ENCODE measurements at places on chromosomes 12 and 14. TPM values are rescaled to one million over a fixed set of nuclear protein-coding genes. Genes with fewer than 3 reads are reported as not detected.

DNA sequence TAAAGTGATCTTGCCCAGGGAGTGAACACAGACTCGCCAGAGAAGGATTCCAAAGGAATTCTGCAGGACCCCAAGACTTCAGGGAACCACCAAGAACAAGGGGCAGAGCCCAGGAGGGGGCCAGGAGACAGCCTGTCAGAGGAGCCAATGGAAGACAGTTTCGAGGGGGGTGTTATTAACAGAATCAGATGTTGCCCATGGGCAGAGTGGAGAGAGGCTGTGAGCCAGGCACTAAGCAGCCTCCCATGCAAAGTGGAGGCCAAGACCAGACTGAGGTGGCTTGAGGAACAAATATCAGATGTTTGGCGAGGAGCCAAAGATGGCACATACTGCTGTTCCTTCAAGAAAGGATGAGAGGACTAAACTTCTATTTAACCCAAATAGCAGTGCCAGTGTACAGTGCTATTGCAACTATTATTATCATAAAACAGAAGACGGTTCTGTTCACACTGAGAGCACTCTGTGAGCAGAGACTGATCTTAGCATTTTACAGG, 12.6 kb downstream of the APPL2 start:
- peak; percentile 24 for DNase-seq

GRCh38 chr14:103155010-103155409, 31.7 kb downstream of the TNFAIP2 start:
- DNase-seq, result peak; percentile 73

GRCh38 chr12:130485291-130486145, 147.8 kb downstream of the PIWIL1 start:
- no peak for DNase-seq

DNA sequence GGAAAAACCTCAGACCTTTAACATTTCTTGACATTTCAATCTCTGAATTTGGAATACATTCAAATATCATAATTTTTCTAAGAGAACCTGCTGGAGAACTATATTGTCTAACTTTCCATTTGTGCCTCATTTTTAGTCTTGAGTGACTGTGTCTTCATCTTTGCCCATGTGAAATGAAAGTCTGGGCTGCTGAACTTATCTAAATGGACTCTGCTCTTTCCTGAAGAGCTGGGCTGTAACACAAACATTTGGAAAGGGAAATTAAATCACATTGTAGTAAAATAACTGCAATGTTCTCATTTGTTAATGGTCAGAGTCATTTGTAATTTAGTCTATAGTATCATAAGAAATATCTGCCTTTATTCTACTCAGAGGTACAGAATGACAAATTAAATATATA, 373.1 kb downstream of the LRIG3 start:
- DNase-seq, result no peak

The PPP1R1A gene
- 0.22 TPM for total RNA-seq

The TSPAN11 gene
- total RNA-seq, result 8.9 TPM

DNA sequence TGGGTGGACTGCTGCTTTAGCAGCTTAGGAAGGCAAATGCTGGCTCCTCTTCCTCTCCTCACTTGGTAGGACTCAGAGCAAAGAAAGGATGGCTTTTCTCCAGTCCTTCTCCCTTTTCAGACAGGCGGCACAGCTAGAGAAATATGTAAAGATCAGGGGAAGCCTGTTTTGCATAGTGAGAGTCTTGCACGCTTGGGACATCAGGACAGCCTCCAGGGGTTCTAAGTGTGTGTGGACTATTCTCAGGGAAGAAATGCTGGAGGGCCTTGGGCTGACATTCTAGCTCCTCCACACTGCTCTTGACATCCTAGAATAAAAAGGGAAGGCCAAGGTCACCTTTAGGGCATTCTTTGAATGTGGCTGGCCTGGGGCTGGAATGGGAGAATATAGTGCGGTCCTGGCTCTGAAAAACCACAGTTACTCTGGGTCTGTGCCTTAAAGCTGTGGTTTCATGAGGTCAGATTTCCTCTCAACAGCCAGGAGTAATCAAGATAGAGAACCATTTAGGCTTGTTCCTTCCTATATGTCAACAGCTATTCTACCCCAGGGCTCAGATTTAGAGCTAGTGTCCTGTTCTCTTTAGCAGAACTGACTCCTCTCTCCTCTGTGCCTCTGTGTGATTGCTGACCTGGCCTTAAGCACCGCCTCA, 24.3 kb downstream of the CMA1 start:
- no peak for DNase-seq

The ENDOU gene
- total RNA-seq, result not detected

The REP15 gene
- 2.0 TPM for total RNA-seq

DNA sequence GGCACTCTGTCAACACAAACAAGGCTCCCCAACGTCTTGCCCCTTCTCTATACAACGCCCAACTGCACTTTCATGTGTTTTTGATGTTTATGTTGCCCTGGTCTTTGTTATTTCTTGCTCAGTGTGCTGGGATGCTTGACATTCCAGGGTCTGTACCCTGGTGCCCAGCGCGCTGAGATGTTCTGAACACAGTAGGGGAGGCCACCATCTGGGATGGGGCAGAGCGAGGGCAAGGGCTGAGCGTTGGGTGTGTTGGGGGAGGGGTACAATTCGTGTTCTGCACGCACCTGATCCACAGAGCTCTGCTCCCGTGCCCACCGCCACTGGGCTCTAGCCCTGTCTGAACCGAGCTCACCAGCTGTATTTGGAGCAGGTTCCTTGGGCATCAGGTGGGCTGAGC, 52.9 kb downstream of the ISCA2 start:
- no peak for DNase-seq

The TSHR gene
- total RNA-seq, result not detected

The NR1H4 gene
- total RNA-seq, result 0.09 TPM

GRCh38 chr14:30389877-30390385, 169.0 kb upstream of the G2E3 start:
- no peak for DNase-seq

GRCh38 chr12:87332987-87333726, 696.0 kb downstream of the C12orf50 start:
- DNase-seq, result no peak

DNA sequence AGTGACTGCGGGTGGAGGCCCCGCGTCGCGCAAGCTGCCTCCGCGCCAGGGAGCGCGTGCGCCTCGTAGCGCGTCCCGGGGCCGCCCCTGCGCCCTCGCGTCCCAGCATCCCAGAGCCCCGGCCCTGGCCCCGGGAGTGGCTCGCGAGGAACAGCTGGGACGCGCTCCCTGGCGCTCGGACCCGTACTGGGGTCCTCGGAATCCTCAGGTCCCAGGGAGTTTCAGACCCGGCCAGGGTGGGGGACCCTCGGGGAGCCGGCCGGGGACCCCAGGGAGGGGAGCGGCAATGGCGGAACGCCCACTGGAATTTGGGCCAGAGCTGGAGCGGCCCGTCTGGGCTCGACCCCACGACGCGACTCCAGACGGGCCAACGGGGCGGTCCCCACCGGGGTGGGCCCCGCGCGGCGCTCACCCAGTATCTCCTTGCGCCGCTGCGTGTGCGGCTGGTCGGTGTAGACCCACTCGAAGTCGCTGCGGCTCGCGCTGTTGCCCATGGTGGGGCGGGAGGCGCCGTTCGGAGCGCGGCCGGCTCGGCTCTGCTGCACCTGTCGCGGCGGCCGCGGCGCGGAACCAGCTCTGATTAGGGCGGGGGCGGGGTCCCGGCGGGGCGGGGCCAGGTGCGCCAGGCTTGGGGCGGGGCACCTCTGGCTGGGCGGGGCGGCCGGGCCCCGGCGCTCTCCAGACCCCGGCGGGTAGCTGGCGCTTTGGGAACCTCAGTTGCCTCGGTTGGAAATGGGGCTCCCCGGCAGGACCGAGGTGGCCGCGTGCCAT, at the start of gene DEGS2:
Gene DEGS2, minus strand, starts transcription at position 552 of the 771 bp plus-strand sequence. Its CDS starts 58 bp downstream, at position 494.
- DNase-seq, result peak; percentile 94

The C12orf56 gene
- not detected for total RNA-seq

The MYF5 gene
- not detected for total RNA-seq

- DNase-seq, result no peak
These were observed 913.6 kb downstream of the GALC start for GRCh38 chr14:87079416-87079815.

DNA sequence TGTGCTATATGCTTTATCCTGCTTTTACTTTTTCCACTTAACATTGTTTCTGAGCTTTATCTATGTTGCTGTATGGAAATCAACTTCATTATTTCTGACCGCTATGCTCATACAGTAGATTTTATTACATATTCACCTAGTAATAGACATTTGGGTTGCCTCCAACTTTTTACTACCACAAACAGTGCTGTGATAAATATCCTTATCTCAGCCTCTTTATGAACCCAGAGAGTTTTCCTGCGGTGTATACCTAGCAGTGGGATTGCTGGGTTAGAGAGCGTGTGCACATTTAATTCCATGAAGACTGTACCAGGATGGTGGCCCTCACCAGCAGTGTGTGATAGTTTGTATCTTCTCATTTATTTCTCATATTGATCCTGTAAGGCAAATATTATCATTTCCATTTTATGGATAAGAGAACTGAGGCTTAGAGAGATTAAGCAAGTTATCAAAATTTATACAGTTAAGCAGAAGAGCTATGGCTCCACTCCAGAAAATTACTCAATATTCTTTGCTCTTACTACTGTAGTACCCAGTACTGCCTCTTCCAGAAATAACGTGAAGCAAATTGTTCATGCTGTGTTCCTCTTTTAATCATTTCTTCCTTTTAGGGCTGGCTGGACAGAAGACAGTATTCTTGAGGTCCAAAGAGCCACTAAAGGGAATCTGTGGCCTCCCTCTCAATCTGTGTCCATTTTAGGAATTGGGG, 26.3 kb upstream of the CISTR start:
- no peak for DNase-seq

The MMP19 gene
- total RNA-seq, result 122 TPM

DNA sequence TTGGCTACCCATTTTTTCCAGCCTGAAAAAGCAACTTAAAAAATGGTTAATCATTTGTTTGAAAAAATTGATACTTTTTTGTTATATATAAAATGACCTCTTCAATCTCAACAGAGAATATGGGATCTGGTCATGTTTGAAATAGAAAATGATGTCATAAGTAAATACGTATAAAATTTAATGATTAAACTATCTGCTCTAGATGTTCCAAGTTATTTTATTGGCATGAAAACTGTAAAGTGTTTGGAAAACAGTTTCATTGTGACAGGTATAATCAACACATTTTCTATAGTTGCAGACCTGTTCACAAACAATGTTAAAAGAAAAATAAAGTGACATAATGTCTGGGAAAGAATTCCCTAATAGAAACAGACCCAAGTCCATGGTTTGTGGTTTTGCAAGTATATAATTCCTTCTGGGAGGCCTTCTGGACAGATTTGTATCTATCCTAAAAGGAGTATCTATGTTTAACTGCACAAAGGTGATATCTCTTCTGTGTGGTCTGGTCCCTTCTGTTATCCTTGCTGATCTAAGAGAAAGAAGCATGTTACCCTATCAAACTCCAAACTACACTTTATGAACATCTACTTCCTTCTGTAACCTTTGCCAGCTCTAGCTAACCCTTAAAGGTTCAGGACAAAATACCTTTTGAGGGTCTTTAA, 39.5 kb upstream of the LRIG3 start:
- no peak for DNase-seq

- no peak for DNase-seq
These were observed 118.4 kb upstream of the FZD10 start for GRCh38 chr12:130043685-130044406.

GRCh38 chr12:104547235-104547634, 90.5 kb downstream of the CHST11 start:
- peak; percentile 36 for DNase-seq
